CD4-positive, alpha-beta T cell treated with Interferon alpha-2 for 1 hour (primary cell): ENCODE measurements at places on chromosomes 4 and X.

DNA sequence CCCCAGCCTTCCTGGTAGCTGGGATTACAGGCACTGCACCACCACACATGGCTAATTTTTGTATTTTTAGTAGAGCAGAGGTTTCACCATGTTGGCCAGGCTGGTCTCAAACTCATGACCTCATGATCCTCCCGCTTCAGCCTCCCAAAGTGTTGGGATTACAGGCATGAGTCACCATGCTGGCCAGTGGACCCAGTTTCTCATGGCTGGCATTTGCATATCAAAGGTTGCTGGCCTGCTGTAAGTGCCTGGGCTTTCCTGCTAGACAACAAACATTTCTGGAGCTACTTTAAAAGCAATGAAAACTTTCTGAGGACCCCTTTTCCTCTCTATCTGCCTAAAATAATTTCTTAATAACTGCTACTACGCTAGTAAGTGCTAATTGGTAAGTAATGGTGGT is 228.2 kb downstream of the PCDH10 start:
- no peak for DNase-seq

GRCh38 chr4:154349829-154350228 is 141.8 kb downstream of the DCHS2 start:
- DNase-seq, result no peak

DNA sequence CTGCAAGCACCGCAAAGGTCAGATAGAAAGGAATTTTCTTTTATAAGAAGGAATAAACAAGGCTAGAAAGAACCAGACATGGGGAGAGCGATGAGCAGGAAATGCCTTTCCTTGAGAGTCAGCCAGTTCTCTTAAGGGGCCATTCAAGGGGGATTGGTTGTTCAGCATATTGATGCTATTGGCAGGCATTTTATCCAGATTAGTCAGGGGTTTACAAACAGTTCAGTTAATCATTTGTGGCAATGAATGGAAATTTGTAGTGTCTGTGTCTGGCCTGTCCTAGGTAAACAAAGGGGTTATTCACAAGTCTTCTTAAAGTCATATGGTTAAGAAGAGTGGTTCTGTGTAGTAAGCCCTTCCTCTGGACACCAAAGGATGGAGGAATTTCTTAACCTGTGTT is 184.7 kb upstream of the FRMPD4 start:
- DNase-seq, result no peak

GRCh38 chr4:7414046-7414445 is 20.7 kb downstream of the PSAPL1 start:
- no peak for DNase-seq

GRCh38 chrX:115388879-115389278 is 99.4 kb downstream of the LUZP4 start:
- DNase-seq, result no peak

DNA sequence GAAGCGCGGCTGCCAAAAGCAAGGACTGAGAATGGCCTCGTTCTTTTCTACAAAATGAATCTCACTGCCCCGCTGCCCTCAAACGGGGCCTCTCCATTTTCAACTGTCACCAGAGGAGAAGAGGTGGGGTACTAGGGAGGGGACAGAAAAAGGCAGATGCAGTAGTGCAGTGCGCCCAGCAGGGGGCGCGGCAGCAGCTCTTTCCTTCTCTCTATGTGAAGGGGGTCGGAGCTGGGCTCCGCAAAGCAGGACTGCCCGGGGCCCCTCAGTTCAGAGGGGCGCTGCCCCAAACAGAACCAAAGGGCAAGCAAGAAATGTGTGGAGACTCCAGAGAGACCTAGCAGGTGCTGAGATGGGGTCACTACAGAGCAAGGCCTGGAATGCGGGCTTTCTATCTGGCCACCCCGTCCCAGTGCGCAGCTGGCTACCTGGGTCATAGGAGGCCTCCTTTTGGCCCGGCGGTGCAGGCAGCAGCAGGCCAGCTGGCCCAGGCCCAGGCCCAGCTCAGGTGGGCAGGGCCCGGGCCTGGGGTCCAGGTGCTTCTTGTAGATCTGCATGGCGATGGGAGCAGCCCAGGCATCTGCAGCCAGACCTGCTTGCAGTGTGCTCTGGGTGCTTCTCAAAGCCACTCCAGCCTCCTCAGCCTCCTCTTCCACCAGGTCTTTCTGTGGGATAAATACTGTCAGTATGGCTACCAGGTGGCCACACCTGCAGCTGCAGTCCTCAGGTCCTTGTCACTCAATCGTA is 5.9 kb downstream of the IRAK1 start:
- DNase-seq, result peak; percentile 67

DNA sequence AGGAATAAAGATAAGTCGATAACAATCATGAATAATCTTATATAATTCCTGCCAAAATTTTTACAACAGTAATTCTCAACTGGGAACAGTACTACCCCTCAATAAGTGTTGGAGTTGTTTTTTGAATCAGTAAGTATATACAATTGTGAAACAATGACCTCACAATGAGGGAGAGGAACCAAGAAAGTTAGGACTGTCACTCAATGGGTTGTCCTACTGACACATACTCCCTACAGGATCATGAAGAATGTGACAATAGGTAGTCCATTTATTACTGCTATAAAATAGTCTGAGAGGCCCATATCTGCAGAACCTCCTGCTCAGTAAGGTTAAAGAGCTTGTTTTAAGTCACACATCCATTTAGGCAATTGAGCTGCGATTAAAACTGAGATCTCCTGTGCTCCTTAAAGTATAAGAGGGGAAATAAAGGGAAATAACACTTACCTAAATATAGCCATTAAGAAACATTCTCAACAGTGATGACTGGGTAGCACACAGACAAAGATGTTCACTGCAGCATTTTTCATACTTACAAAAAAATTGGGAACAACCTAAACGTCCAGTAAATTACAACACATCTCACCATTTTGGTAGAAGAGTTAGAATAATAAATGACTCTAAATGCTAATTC is 26.2 kb downstream of the FBXW7 start:
- DNase-seq, result no peak
